Activated CD8-positive, alpha-beta memory T cell treated with anti-CD3 and anti-CD28 coated beads, Interleukin-2, amount 50 U/mL, for 48 hours (primary cell): ENCODE measurements at places on chromosomes 3 and 15.

DNA sequence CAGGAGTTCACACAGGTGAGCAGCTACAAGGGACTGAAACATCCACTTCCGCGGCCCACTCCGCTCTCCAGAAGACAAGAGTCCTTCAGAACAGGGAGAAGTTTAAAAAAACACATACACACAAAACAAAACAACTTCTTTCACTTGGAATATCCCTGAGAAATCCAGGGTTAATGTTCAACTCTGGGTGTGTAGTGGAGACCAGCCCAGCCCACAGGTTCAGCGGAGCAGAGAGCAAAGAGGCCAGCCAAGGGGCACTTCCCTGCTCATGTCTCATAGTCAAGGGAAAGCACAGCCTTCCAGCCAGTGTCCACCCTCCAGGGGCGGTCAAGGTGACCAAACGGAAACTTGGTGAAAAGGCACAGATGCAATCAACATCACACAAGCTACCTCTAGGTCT is 41.6 kb downstream of the WNT5A start:
- DNase-seq = no peak

GRCh38 chr3:170560296-170560695 is 25.6 kb downstream of the SLC7A14 start:
- DNase-seq = no peak

DNA sequence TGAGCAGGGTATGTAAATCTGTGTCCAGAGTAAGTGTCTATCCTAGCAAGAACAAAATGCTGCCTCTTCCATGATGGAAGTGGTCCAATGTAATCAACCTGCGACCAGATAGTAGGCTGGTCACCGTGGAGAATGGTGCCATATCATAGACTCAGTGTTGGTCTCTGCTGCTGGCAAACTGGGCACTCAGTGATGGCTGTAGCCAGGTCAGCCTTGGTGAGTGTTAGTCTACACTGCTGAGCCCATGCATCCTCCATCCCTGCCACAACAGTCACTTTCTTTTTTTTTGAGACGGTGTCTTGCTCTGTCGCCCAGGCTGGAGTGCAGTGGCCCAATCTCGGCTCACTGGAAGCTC is 69.3 kb downstream of the CHRD start:
- no peak for DNase-seq

GRCh38 chr3:156745766-156746165 is 71.4 kb downstream of the TIPARP start:
- no peak for DNase-seq

- no peak for DNase-seq
Measured at GRCh38 chr3:71944482-71945065, 159.6 kb upstream of the PROK2 start.

- DNase-seq = no peak
Measured at GRCh38 chr15:83919978-83920510, 266.1 kb downstream of the ADAMTSL3 start.

- DNase-seq = no peak
Measured at GRCh38 chr3:177615015-177615414, 417.7 kb upstream of the TBL1XR1 start.

DNA sequence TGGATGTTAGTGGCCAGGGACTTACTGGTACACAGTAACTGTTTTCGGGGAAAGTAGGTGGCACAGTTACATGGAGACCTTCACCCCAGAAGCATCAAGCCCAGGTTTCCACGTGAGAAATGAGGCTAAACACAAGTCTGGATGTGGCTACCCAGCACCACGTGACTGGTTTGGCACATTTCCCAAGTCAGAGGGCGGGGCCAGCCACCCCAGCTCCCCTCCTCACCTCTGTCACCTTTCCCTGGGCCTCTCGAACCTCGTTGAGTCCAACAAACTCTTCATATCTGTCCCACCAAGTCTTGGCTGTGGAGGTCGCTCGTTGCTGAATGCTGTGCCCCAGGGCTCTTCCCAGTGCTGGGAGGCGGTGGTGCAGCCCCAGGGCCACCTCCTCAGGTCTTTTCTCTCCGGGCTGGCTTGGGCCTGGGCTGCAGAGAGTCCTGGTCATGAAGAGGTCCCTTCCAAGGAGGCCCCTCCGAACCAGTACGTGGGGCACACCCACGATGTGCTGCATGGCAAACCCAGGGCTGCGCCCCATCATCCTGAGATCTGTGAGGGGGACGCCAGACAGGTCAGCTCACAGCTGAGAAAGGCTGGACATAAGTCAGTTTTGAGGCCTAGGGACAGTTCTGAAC is 4.8 kb upstream of the PLXNB1 start:
- DNase-seq = no peak

DNA sequence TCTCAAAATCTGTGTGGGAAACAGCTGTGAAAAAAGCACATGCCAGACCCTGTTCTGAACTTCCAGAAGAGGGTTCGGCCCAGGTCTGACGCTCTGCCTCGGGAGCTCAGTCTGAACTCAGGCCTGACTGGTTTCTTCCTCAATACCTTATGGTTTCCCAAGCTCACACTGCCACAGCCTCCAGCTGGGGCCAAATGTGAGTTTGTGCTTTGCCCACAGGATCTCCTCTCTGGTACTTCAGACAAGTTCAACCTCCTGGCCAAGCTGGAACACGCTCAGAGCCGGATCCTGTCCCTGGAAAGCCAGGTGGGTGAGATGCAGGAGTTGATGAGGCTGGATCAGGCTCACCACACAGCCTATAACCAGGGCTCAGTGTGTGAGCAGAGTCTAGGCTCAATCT is 33.8 kb downstream of the CYP11A1 start:
- DNase-seq = no peak
